Activated naive CD8-positive, alpha-beta T cell treated with anti-CD3 and anti-CD28 coated beads for 36 hours (primary cell): ENCODE measurements at places on chromosomes 7 and 10. TPM values are rescaled to one million over a fixed set of nuclear protein-coding genes. Genes with fewer than 3 reads are reported as not detected.

DMBT1 gene
- not detected for total RNA-seq

DNA sequence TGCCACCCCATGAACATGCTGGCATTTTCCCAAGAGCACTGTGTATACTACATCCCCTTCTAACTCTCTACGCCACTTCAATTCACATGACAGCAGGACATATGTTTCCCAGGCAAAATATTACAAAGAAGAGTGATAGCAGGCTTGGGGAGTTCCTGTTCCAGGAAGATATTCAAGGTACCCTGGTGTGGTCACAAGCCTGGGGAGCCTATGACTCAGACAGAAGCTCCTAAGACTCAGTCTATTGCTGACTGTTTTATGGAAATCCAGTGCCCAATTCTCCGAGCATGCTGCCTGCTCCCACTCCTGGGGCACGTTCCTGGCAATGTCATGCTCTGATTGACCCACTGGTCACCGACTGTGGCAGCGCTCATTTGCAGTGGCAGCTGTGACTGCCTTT is 23.5 kb upstream of the ABLIM1 start:
- no peak for DNase-seq
- H3K4me1 ChIP-seq: no peaks in the 10 kb centered on the region
- H3K27me3 ChIP-seq: no peaks in the 10 kb centered on the region

GATA3 gene
- 8.8 TPM for total RNA-seq

- no peak overlapping the region for H3K27ac ChIP-seq
- H3K4me3 ChIP-seq: no peak overlapping the region
- H3K27me3 ChIP-seq: no peaks in the 10 kb centered on the region
- DNase-seq: no peak
- H3K36me3 ChIP-seq: no peaks in the 10 kb centered on the region
- H3K4me1 ChIP-seq: no peaks in the 10 kb centered on the region
These were observed 150.4 kb downstream of the ACTR3B start for GRCh38 chr7:152909683-152910544.
